Activated CD8-positive, alpha-beta memory T cell treated with anti-CD3 and anti-CD28 coated beads, Interleukin-2, amount 10 ng/mL, durations not matched to agents 7 days and 5 days (primary cell): ENCODE measurements at places on chromosomes 16 and 17. TPM values are rescaled to one million over a fixed set of nuclear protein-coding genes. Genes with fewer than 3 reads are reported as not detected.

The RNU2-1 gene
- total RNA-seq, result 7,603 TPM

The KRTAP4-5 gene
- total RNA-seq, result not detected

The ARL5C gene
- total RNA-seq, result 0.35 TPM

The ITGB4 gene
- 1.1 TPM for total RNA-seq

The FOXN1 gene
- total RNA-seq, result not detected

The OR2C1 gene
- total RNA-seq, result not detected

The C17orf113 gene
- 0.14 TPM for total RNA-seq

GRCh38 chr16:20026361-20027072 is 47.2 kb downstream of the GPR139 start:
- DNase-seq, result no peak

GRCh38 chr16:66131895-66132294 is 234.6 kb upstream of the CDH5 start:
- DNase-seq, result no peak

DNA sequence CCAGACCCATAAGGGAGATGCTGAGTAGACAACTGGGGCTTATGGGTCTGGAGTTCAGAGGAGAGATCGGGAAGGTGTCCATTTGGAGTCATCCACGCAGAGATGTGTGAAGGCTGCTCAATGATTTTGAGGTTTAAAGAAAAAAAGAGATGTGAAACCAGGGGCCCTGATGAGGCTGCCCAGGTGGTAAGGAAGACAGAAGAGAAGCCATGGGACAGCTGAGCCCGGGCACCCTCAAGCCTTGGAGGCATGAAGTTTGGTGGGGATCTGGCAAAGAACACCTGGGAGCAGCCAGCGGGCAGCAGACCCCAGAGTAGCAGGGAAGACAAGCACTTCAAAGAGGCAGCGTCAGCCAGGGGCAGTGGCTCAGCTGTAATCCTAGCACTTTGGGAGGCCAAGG is 20.8 kb upstream of the MYO15B start:
- DNase-seq, result no peak

DNA sequence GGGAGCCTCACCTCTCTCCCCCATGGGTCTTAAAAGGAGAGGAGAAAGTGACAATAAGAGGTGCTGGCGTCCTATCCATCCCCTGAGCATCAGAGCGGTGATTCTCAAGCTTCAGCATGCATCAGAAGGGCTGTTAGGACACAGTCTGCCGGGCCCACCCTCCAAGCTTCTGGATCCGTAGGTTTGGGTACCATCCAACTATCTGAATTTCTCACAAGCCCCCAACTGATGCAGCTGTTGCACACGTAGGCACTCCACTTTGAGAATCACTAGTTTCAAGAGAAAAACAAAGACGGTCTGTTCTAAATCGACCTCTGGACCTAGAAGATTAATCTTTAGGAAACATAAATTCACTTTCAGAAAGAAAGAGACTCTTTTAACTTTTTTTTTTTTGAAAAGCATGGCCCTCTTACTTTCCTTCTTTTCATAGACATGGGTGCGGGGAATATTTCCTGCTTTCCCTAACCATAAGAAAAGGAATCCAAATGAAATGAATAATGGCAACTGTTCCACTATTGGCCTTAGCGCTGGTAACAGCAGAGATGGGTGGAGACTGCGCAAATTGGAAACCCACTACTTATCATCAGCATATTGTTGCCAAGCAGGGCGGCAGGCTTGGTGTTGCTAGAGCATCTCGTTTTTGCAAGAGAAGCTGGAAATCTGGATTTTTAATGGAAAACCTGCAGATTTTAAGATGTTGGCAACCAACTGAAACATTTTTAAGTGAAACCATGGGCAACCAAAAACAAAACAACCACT is 144.4 kb downstream of the GAS7 start:
- no peak for DNase-seq

DNA sequence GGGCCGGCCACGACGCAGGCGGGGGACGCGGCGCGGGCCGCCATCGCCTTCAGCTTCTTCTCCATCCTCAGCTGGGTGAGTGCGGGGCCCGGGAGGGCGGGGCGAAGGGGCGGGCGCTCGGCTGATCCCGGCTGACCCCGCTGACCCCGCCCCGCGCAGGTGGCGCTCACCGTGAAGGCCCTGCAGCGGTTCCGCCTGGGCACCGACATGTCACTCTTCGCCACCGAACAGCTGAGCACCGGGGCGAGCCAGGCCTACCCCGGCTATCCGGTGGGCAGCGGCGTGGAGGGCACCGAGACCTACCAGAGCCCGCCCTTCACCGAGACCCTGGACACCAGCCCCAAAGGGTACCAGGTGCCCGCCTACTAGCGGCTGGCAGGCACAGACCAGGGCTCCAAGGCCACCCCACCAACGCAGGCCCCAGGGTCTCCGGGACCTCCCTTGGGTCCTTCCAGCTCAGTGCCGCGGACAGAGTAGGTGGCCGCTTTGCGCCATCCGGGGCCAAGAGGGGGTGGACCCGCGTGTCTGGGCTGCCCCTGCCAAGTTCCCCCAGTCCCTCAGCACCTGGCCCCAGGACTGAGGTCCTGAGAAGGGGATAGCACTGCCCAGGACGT is 3.0 kb downstream of the SYNGR3 start:
- DNase-seq, result no peak

GRCh38 chr16:66549284-66550131 is at the start of gene TK2:
Gene TK2, minus strand, starts transcription at chr16:66550122. Its CDS starts 61 bp downstream, at chr16:66550061.
- DNase-seq, result peak; percentile 66

DNA sequence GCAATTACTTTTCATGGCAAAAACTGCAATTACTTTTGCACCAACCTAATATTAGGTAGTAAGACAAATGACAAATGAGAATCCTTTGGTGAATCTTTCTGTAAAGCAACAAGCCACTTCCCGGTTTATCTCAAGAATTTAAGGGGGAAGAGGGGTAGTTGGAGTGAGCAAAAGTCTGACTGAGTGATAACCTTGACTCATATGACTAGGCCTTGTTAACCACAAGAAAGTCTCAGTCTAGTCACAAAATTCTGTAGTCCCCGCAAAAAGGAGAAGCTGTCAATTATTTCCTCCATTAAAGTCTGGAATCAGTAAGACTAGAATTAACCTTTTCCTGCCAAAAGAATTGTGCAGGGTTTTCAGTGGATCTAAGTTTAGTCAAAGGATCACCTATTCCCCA is 72.2 kb upstream of the GNAO1 start:
- DNase-seq, result no peak
